ENCODE measurements at places on chromosomes 3 and 15.

- DNase-seq = no peak
Observed at GRCh38 chr3:64224826-64225610, at the start of gene PRICKLE2. PRICKLE2 (minus strand) TSS chr3:64225466; CDS start chr3:64198927, 26,539 bp downstream.

- DNase-seq = no peak
Observed at GRCh38 chr15:82890338-82890994, 62.1 kb downstream of the HOMER2 start.

- DNase-seq = no peak
Observed at GRCh38 chr3:186743666-186744065, 26.5 kb downstream of the KNG1 start.

- DNase-seq = no peak
Observed at GRCh38 chr3:78427303-78427702, 1340.5 kb downstream of the ROBO1 start.

DNA sequence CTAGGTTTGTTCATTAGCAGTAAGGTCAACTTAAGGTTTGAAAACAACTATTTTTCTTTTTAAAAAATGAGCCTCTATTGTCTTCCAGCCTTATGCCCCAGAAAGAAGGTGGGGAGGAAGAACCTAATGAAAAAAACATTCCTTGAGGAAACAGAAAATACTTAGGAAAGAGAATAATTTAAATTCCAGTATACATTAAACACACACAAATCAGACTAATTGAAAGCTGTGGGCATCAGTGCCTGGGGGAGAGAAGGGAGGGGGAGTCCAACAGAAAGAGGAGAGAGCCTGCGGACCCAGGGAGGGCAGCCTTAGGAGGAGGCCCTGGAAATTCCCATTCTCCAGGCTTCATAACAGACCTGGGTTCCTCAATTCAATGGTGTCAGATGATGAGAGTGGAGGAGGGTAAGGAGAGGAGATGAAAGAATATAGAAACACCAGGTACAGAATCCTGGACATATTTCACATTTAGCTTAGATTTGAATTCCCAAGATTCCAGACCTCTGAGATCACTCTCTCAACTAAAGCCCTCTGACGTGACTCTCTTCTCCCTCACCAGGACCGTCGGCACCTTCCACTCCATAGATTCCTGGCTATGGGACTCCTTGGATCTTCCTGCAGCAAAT is 320.5 kb upstream of the UMPS start:
- no peak for DNase-seq

DNA sequence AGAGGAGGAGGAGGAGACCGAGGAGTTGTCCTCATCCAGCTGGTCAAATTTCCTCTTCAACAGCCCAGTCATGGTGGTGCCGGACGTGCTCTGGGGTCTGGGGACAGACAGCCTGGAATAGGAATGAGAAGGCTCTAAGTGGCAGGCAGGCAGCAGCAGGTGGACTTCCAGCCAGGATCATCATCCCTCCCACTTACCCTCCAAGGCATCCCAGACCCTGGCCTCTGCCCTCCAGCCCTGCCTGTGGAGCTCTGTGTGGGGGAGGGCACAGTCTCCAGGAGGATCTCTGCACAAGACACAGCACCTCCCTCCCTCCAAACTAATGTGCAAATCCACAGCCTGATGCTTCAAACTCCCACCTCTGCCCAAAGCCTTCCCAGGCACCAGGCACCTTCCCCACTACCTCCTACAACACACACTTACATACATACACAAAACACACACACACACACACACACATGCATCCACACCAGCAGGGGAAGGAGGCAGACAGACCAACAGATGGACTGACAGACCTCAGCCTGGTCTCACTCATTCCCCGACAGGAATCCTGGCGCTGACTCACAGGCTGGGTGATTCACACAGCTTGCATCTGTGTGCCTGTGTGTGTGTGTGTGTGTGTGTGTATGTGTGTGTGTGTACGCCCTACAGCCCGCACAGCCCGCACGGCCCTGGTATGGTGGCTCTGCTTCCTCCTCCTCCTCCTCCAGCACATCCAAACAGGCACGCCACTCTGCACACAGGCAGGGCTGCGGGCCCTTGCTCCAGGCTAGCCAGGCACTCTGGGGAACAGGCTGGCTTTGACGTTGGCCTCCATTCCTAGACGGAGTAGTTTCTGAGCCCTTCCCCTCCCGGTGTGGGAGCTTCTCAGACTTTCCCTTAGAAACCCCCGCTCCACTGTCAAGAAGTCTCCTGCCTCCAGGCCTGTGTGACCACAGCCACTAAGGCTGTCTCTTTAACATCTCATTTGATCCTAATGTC is 6.5 kb downstream of the CSRNP1 start:
- DNase-seq = no peak

GRCh38 chr3:113533534-113533892 is 1.2 kb downstream of the SIDT1 start:
- DNase-seq = peak; percentile 8

GRCh38 chr15:65275104-65275727 is 11.5 kb downstream of the PARP16 start:
- DNase-seq = no peak

GRCh38 chr3:56590814-56591213 is 33.8 kb downstream of the CCDC66 start:
- no peak for DNase-seq

All from effector CD8-positive, alpha-beta T cell (primary cell).